B cell (primary cell): ENCODE measurements at places on chromosomes 13 and 19. TPM values are rescaled to one million over a fixed set of nuclear protein-coding genes. Genes with fewer than 3 reads are reported as not detected.

Gene PLPP2
- 0.10 and 0.37 TPM in 2 replicates for total RNA-seq

Gene NANOS3
- total RNA-seq = not detected in 2 replicates

Gene CEACAM5
- total RNA-seq = not detected in 2 replicates

Gene PDE4C
- not detected in 2 replicates for total RNA-seq

Gene LILRB3
- total RNA-seq = 0.25 and 0.34 TPM in 2 replicates

Gene PRRG2
- 3.0 and 4.4 TPM in 2 replicates for total RNA-seq

Gene CEACAM1
- total RNA-seq = 12.8 and 14.6 TPM in 2 replicates

Gene SLC7A9
- total RNA-seq = 0.49 and 0.62 TPM in 2 replicates

Gene ZNF333
- total RNA-seq = 36.9 and 39.4 TPM in 2 replicates

Gene SIGLEC5
- 0.84 and 2.1 TPM in 2 replicates for total RNA-seq

Gene SOX1
- total RNA-seq = not detected in 2 replicates

Gene ZNF613
- total RNA-seq = 7.0 and 11.2 TPM in 2 replicates

Gene FPR3
- total RNA-seq = 0.44 and 0.51 TPM in 2 replicates

Gene TMEM238
- total RNA-seq = 4.3 and 4.7 TPM in 2 replicates

Gene KRTDAP
- not detected in 2 replicates for total RNA-seq

Gene SGCG
- total RNA-seq = not detected in 2 replicates

Gene IL17D
- not detected in 2 replicates for total RNA-seq

Gene NUFIP1
- 4.7 and 5.8 TPM in 2 replicates for total RNA-seq

Gene TEX26
- not detected in 2 replicates for total RNA-seq

Gene PSG6
- total RNA-seq = not detected in 2 replicates

Gene ZNF625
- 6.6 and 9.8 TPM in 2 replicates for total RNA-seq

Gene CYP4F8
- total RNA-seq = not detected in 2 replicates

Gene SIAH3
- not detected in 2 replicates for total RNA-seq

Gene ZNF554
- 5.9 TPM in 2 replicates for total RNA-seq

Gene AZU1
- total RNA-seq = 0.44 and 0.70 TPM in 2 replicates

Gene CGB7
- total RNA-seq = not detected in 2 replicates

Gene ZNF569
- total RNA-seq = 11.1 and 13.9 TPM in 2 replicates

Gene PABPC3
- total RNA-seq = 0.10 and 0.36 TPM in 2 replicates

Gene SPRY2
- 0.44 and 0.96 TPM in 2 replicates for total RNA-seq

Gene KASH5
- 0.74 and 1.4 TPM in 2 replicates for total RNA-seq

Gene MYO1F
- 126 TPM in 2 replicates for total RNA-seq

Gene KLF16
- total RNA-seq = 29.7 and 35.8 TPM in 2 replicates

Gene SIGLECL1
- total RNA-seq = not detected in 2 replicates

Gene IGFL1
- total RNA-seq = not detected in 2 replicates

Gene CYP4F11
- total RNA-seq = not detected in 2 replicates

Gene ZNF737
- 45.6 and 50.1 TPM in 2 replicates for total RNA-seq

Gene ZNF709
- total RNA-seq = 8.4 and 9.3 TPM in 2 replicates

Gene SHISA7
- total RNA-seq = not detected in 2 replicates

Gene CCL25
- total RNA-seq = not detected in 2 replicates

Gene COL4A1
- not detected in 2 replicates for total RNA-seq

Gene GFY
- total RNA-seq = not detected in 2 replicates

Gene ATP4A
- total RNA-seq = not detected in 2 replicates

Gene POU2F2
- 145 and 152 TPM in 2 replicates for total RNA-seq

Gene CCNE1
- total RNA-seq = 2.5 and 3.1 TPM in 2 replicates

Gene SCN1B
- total RNA-seq = 0.49 and 0.52 TPM in 2 replicates

Gene ZNF83
- total RNA-seq = 92.3 and 93.3 TPM in 2 replicates

Gene VSTM1
- not detected in 2 replicates for total RNA-seq
